ENCODE measurements at places on chromosomes 4 and X.

GRCh38 chr4:139692309-139693012 lies 26.8 kb downstream of the MGST2 start:
- no peak for DNase-seq

DNA sequence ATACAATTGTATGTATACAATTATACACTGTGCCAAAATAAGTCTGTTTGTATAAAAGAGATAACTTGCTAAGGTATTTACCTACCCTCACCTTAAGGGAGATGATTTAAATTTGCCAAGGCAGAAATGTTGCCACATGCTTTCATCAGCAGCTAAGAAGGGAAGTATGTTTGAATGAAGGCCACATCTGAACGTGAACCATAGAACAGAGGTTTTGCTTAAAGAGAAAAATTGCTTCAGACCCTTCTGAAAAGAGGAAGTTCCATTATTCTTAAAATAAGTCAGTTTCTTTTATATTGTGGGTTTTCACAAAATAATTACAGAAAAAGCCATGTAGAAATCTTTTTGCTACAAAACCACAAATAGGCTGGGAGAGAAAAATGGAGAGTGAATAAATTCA lies 621.5 kb upstream of the HTR2C start:
- peak; percentile 5 for DNase-seq

GRCh38 chr4:69713593-69713992 lies 46.8 kb downstream of the SULT1B1 start:
- DNase-seq = no peak

GRCh38 chr4:74152836-74153235 lies 5.1 kb upstream of the MTHFD2L start:
- no peak for DNase-seq

- DNase-seq = no peak
These were observed 60.6 kb downstream of the GABRA2 start for GRCh38 chr4:46329118-46329976.

GRCh38 chr4:138275216-138275615 lies 33.1 kb upstream of the SLC7A11 start:
- DNase-seq = no peak
